ENCODE measurements at places on chromosomes 11 and 22.

GRCh38 chr11:35343033-35343598 is 76.2 kb downstream of the SLC1A2 start:
- no peak for DNase-seq

DNA sequence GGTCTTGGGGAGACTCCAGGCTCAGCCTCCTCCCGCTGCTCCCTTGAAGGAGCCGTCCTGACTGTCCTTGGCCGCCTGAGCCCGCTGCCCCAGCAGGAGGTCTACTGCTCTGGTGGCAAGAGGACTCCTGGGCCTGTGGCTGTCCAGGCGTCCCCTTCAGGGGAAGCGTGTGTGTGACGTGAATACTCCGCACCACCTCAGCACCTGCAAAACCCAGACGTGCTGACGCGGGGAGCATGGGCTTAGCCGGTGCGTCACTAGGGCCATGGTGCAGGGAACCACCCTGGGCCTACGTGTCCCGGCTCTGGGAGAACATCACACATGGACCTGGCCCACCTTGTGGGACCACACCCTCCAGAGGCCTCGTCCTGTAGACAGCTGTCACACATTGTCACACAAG is 30.2 kb upstream of the BRSK2 start:
- no peak for DNase-seq

- peak; percentile 64 for DNase-seq
Observed at GRCh38 chr11:11798586-11799438, 43.0 kb upstream of the USP47 start.

DNA sequence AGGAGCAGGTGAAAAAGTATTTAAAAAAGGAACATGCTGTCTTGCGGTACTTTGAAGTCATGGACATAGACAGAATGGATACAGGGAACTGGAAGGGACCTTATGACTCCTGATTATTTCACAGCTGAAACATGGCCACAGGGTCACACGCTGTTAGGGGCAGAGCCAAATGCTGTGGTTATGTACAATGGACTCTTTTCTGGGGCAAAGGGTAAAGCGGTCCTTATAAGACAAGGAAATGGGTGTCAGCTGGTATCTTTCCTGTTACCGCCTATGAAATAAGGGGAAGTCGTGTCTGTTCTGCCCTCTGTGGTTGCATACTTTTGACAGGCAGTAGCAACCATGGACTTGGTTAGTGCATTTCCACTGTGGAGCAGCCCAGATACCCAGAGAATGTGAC is 12.8 kb upstream of the ST14 start:
- DNase-seq = no peak

GRCh38 chr22:20000246-20001081 is 16.2 kb downstream of the ARVCF start:
- no peak for DNase-seq

DNA sequence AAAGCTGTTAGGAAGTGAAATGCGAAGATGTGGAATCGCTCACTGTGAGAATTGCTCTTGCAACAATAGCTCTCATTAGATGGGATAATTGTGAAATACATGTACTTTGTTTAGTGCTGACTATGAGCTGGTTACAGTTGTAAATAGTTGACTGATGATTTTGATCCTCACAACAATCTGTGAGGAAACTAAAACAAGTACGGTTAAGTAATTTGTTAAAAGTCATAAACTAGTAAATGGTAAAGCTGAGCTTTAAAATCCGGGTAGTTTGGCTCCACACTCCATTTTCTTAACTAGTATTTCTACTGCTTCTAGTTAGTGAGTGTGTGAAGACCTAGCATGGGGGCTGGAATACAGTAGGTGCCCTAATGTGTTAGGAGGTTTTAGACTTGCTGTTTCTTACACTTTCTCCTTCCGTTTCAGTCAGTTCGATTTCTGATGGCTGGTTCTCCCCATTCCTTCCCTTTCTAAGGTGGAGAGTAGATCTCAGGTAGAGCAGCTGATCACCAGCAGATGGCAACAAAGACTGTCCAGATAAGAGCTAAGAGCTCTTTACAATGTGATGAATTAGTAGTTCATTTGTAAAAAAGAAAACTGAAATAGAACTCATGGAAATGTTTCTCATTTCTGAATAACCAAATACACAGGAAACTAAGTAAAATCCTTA is 16.3 kb upstream of the CYP2R1 start:
- no peak for DNase-seq

DNA sequence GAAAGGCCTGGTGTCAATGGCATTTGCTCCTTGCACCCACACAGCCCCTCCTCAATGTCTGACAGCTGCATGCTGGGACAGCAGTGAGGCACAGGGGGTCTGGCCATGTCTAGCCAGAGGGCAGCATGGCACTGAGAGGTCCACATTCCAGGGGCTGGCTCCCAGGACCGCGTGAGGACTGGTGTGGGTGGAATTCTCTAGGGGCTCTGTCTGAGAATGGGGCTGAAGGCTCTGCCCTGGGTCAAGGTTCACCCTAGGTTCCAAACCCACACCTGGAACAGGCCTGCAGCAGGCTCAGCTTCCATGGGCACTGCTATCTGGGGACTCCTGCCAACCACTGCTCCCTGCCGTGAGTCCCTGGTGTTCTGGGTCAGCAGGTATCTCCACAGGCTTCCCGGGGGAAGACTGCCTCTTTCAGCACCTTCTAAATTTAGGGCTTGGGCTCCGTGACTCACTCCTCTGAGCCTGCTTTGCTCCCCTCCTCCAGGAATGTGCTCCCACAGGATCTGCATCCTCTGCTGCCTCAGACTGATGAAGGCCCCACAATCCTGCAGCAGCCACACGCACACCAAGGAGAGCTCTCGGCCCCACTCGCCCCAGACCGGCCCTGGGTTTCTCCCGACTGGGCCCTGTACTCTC is 4.2 kb downstream of the STARD10 start:
- DNase-seq = no peak

GRCh38 chr22:47435204-47435487 is 672.7 kb downstream of the TBC1D22A start:
- DNase-seq = no peak

All from stimulated activated CD8-positive, alpha-beta memory T cell treated with anti-CD3 and anti-CD28 coated beads, Interleukin-7, amount 100 ng/mL, for 4 hours (primary cell).